Activated T-helper 1 cell treated with anti-CD3 and anti-CD28 coated beads, Interleukin-12 subunit alpha, Interleukin-12 subunit beta, Interleukin-2, Interleukin-4 antibody, amounts not matched to agents 30 ng/mL and 10 ng/mL and 1 ng/mL, durations not matched to agents 14 hours and 24 hours and 36 hours (primary cell): ENCODE measurements at places on chromosomes 2 and 18. TPM values are rescaled to one million over a fixed set of nuclear protein-coding genes. Genes with fewer than 3 reads are reported as not detected.

DCDC2C gene
- total RNA-seq, result not detected in 2 replicates

GPC1 gene
- 6.2 and 6.5 TPM in 2 replicates for total RNA-seq

TWSG1 gene
- total RNA-seq, result 10.6 and 11.3 TPM in 2 replicates

PHLPP1 gene
- total RNA-seq, result 14.1 and 14.4 TPM in 2 replicates

NTSR2 gene
- total RNA-seq, result not detected in 2 replicates

PNO1 gene
- total RNA-seq, result 31.3 and 33.4 TPM in 2 replicates

SERPINB12 gene
- not detected in 2 replicates for total RNA-seq

CCNYL1 gene
- 6.8 and 8.7 TPM in 2 replicates for total RNA-seq

LHCGR gene
- total RNA-seq, result not detected in 2 replicates

FEV gene
- not detected in 2 replicates for total RNA-seq

NEB gene
- 0.05 and 0.08 TPM in 2 replicates for total RNA-seq

CD226 gene
- total RNA-seq, result 134 and 141 TPM in 2 replicates

HOXD4 gene
- total RNA-seq, result not detected in 2 replicates

ANKAR gene
- total RNA-seq, result 4.2 and 5.8 TPM in 2 replicates

STAT4 gene
- total RNA-seq, result 57.4 and 62.1 TPM in 2 replicates

CCL20 gene
- 1.2 and 3.2 TPM in 2 replicates for total RNA-seq

C2orf80 gene
- not detected in 2 replicates for total RNA-seq

GIGYF2 gene
- total RNA-seq, result 71.1 and 74.6 TPM in 2 replicates

MOCOS gene
- total RNA-seq, result 0.17 and 0.47 TPM in 2 replicates

SLC11A1 gene
- 0.05 and 0.27 TPM in 2 replicates for total RNA-seq

SCYGR8 gene
- total RNA-seq, result not detected in 2 replicates

PDE1A gene
- total RNA-seq, result not detected in 2 replicates

GNLY gene
- 141 and 152 TPM in 2 replicates for total RNA-seq

GKN2 gene
- not detected in 2 replicates for total RNA-seq

AFF3 gene
- total RNA-seq, result 1.7 and 2.4 TPM in 2 replicates

UGT1A6 gene
- not detected in 2 replicates for total RNA-seq

IL36A gene
- total RNA-seq, result not detected in 2 replicates

ATOH8 gene
- 0.29 and 0.47 TPM in 2 replicates for total RNA-seq

CFAP210 gene
- total RNA-seq, result not detected in 2 replicates

RSAD2 gene
- 2.2 and 2.4 TPM in 2 replicates for total RNA-seq

ALS2 gene
- 11.7 and 12.7 TPM in 2 replicates for total RNA-seq

UNC80 gene
- total RNA-seq, result not detected in 2 replicates

SEMA4C gene
- total RNA-seq, result 18.7 and 20.6 TPM in 2 replicates

PRKRA gene
- total RNA-seq, result 45.1 and 50.5 TPM in 2 replicates

GALNT1 gene
- total RNA-seq, result 53.5 and 58.6 TPM in 2 replicates

RAMP1 gene
- total RNA-seq, result 19.4 and 21.1 TPM in 2 replicates

CYP27A1 gene
- total RNA-seq, result 0.24 and 0.39 TPM in 2 replicates

MFSD6 gene
- 45.8 and 46.8 TPM in 2 replicates for total RNA-seq

RAPH1 gene
- 4.2 and 4.6 TPM in 2 replicates for total RNA-seq

BBS5 gene
- total RNA-seq, result 3.3 and 3.6 TPM in 2 replicates

DTNA gene
- total RNA-seq, result not detected in 2 replicates

STPG4 gene
- 0.34 TPM in 1 of 2 replicates, not detected in the other for total RNA-seq

STARD6 gene
- total RNA-seq, result 0.54 and 0.65 TPM in 2 replicates

POTEC gene
- not detected in 2 replicates for total RNA-seq

MOB1A gene
- 207 and 221 TPM in 2 replicates for total RNA-seq

KRTCAP3 gene
- total RNA-seq, result 3.5 and 5.7 TPM in 2 replicates

AQP4 gene
- total RNA-seq, result not detected in 2 replicates

MBOAT2 gene
- 2.9 and 4.5 TPM in 2 replicates for total RNA-seq

NEURL3 gene
- total RNA-seq, result 0.54 and 0.75 TPM in 2 replicates

IL36RN gene
- total RNA-seq, result not detected in 2 replicates

HAAO gene
- 0.37 and 0.86 TPM in 2 replicates for total RNA-seq

FOXD4L1 gene
- 0.32 and 0.39 TPM in 2 replicates for total RNA-seq

ITPRIPL1 gene
- total RNA-seq, result 52.1 and 54.5 TPM in 2 replicates

GPD2 gene
- total RNA-seq, result 15.7 and 18.1 TPM in 2 replicates

TMEFF2 gene
- not detected in 2 replicates for total RNA-seq
